A673 (cell line): ENCODE measurements at places on chromosomes 13 and 19. TPM values are rescaled to one million over a fixed set of nuclear protein-coding genes. Genes with fewer than 3 reads are reported as not detected.
A peak's percentile ranks its signal among the peaks of the same experiment; 100 is the strongest.

DNA sequence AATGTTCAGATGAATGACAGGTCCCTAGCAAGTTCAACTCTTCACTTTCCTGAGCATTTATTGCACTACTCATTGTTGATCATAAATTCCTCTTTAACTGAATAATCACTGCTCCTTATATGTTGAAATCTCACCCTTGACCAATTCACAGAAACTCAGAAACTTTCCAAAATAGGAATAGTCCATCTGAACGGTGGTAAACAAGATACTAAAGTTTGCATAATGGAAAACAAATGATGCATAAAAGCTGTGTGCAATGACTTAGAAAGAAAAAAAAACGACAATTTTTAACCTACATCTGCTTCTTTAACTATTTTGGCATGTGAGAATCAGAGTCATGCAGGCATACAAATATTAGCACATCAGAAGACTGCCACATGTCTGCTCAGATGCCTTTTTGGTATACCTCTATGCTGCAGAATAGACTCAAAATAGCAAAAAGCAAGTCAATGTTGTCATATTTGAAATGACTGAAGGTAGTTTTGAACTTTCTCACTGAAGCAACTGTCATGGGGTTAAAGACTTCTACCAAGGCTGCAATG, 34.8 kb downstream of the SLC10A2 start:
- no peak for DNase-seq

GRCh38 chr13:97386801-97387484, 47.0 kb upstream of the RAP2A start:
- DNase-seq = no peak

DNA sequence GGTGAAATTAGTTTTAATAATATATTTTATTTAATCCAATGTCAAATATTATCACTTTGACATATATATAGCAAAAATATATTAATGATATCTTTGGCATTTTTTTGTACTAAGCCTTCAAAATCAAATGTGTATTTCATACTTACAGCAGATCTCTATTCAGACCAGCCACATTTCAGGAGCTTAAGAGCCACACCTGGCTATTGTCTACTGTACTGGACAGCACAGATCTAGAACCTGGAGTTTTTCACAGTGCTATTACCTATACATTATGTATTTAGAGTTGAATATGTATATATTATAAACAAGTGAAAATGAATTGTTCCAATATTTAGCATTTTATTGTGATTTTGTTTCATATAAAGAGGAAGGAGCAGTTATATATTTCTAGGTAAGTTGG, 486.3 kb downstream of the DIAPH3 start:
- no peak for DNase-seq

GRCh38 chr13:27004866-27005265, 166.7 kb downstream of the USP12 start:
- DNase-seq = no peak

DNA sequence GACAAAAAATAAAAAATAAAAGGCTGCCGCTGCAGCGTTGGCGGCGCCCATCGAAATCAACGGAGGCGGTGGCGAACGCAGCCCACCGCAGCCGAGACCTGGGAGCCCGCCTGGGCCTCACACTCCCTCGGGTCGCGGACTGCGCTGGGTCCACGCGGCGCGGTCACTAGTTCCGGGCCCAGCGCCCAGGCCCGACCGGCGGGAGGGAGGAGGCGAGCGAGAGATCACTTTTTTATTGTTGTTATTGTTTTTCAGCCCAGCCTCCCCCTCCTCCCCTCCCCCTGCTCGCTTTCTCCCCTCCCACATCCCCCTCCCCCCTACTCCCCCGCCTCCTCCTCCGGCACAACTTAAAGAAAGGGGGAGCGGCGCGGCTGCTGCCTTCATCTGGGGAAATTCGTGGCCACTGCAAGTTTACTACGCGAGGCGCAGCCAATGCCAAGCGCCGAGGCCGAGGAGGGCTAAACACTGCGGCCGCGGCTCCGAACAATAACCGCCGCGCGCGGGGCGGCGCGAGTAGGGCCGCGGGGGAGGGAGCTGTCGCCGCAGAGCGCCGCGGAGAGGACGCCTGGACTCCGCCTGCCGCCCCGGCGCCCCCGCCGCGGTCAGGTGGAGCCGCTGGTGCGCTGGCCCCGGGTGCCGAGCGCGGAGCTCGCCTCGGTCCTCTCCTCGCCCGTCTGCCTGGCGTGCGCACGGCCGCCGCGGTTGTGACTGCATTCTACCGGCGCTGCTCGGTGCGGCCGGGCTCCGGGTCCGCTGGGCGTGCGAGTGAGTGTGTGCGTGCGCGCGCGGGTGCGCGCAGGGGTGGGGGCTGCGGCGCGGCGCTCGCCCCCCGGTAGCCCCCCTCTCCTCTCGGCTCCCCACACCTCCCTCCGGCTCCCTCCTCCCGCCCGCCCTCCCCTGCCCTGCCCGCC, 505 bp upstream of the ZIC2 start:
- peak; percentile 96 for DNase-seq

Gene ZNF560
- total RNA-seq = 5.7 and 8.0 TPM in 2 replicates

- DNase-seq = no peak
Measured at GRCh38 chr19:1473085-1473851, 5.7 kb downstream of the C19orf25 start.

GRCh38 chr13:38667526-38668109, 19.3 kb upstream of the FREM2 start:
- DNase-seq = peak; percentile 90

GRCh38 chr13:114132419-114133121, at the start of gene RASA3:
Gene RASA3 (minus strand): TSS chr13:114132623. CDS start chr13:114132489, 134 bp downstream.
- peak; percentile 82 for DNase-seq

Gene C13orf46
- total RNA-seq = 3.1 and 3.6 TPM in 2 replicates

- DNase-seq = no peak
Measured at GRCh38 chr13:25571237-25571636, 199.5 kb downstream of the ATP8A2 start.

- DNase-seq = no peak
Measured at GRCh38 chr13:26614721-26615120, 57.2 kb downstream of the WASF3 start.

Gene TLE6
- total RNA-seq = 1.1 TPM in 1 of 2 replicates, not detected in the other

Gene ZNF439
- 4.0 and 4.4 TPM in 2 replicates for total RNA-seq

DNA sequence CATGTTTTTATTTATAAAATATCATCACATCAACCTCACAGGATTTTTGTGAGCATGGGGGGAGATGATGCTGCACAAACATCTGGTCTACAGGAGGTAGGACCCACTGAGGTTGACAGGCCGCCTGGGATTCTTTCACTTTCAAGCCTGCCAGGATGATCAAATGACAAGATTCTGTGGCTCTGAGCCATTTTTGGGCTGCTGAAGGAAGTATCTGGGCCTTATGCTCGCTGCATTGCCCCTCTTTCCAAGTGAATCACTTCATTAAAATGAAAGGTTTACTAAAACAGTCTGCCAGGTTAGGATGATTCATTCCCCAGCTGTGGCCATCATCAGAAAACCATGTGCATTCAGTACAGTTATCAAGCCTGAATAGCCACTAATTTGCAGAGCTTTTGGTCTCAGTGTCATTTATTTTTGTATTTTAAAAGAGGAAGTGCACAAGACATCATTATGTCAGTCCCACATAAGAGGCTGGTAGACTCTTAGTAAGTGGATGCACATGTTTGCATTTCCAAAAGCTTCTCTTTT, 34.4 kb downstream of the STARD13 start:
- peak; percentile 79 for DNase-seq

GRCh38 chr19:33040994-33041827, 23.5 kb downstream of the RHPN2 start:
- no peak for DNase-seq

DNA sequence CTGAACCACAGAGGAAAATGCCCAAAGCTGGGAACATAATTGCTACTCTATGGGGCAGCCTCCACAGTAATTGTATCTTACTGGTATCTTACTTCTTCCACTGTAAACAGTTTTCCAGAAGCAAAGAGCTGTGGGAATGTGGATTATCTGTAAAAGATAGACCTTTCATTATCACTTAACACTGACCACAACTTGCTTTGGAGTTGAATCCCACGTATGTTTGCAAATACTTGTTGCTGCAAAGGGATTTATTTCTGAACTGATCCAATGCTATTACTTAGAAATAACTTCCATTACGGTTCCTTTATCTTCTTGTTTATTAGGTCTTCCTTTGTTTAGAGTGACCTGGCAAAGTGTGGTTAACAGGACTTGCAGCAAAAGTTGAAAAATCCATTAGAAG, 218.1 kb downstream of the KCTD12 start:
- DNase-seq = no peak

DNA sequence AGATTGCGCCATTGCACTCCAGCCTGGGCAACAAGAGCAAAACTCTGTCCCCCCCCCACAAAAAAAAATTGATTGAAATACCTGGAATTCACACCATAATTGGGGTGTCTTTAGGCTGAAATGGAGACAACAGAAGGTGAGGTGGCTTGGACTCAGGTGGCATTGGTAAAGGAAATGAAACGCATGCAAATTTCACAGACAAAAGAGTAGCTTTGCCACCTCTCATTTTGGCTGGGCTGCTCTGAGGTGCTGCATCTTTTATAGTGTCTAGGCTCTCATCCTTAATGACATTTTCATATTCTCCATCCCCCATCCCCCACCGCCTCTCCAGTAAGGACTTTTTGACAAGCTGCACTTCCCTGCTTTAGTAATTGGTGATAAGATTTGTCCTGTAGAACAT, 6.9 kb downstream of the UBE2L5 start:
- DNase-seq = no peak
